Substantia nigra (tissue), 51 donors: ENCODE measurements at places on chromosomes 7 and 10.

GRCh38 chr7:137999496-138000080, 2.3 kb downstream of the CREB3L2 start:
- no peak for DNase-seq

DNA sequence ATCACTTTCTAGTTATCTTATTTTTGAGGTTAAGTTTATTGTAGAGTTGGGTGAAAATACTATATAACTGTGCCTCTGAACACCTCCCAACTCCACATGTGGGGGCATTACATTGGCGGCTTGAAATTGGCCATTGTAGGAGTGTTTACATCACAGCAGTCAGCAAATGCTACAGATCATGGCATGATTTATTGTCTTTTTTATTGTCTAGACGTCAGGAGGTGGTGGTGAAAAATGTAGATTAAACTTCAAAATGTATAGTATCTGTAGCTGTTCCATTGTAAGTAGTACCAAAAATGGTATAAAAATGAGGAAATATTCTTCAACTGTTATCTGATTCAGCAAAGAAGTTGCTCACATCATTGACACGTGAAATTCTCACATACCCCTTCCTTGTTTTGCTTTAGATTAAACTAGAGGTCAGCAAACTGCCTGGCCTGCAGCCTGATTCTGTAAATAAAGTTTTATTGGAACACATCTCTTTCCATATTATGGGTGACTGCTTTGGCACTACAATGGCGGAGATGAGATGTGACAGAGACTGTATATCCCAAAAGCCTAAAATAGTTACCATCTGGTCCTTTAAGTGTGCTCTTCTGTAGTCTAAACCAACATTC, 35.0 kb downstream of the TAF3 start:
- no peak for DNase-seq

DNA sequence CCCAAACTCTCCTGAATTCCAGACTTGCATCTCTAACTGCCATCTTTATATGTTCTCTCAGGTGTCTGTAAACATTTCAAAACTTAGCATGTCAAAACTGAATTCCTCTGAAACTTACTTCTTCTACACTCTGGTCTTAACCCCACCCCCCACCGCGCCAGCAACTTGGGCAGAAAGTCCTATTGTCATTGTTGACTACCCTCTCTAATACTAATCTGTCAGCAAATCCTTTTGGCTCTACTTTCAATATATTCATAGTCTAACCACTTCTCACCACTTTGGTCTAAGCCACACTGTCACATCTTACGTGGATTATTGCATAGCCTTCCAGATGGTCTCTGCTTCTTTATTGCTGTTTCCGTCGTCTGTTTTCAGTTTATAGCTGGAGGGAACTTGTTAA, 86.6 kb downstream of the AHCYL2 start:
- no peak for DNase-seq

DNA sequence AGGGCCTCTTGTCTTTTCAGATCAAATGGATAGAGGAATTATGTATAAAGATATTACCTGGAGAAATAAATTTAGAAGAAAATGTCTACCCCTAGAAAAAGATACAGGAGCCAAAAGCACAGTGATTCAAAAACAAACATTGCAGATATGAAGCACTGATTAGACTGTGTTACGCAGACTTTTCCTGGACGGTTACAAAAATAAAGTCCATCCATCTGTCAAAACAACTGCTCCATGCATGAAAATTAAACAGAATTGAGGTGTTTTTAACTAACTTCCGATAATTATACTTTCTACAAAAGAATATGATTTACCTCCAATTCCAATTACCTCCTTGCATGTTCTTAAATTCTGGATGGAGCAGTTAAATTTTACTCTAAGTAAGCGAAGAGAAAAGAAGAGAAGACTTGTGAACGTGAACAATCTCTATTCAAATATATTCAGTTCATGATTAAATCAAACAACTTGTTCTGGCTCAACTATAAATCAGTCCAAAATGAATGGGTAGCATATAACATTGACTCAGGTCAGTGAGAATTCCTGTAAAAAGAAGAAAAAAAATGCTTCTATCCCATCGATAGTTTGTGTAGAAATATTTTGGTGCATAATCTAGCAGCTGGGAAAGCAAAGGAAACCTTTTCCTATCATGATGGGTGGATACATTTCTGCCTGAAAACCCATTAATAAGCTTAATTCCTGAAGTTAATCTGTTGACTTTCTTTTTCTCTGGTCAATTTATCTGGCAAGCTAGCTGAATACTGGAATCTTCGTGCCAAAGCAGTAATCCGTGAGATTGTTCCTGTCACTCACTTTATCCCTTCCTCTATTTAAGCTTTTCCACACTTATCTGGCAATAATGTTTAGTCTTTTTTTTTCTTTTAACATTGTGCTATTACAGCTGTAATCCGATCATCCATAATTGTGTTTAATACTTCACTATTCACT, 80.4 kb downstream of the SEMA3A start:
- DNase-seq: no peak

- no peak for DNase-seq
Observed at GRCh38 chr10:88392222-88392621, 190.9 kb downstream of the RNLS start.

- DNase-seq: peak; percentile 33
Observed at GRCh38 chr10:44386546-44387052, 1.7 kb upstream of the CXCL12 start.

- DNase-seq: no peak
Observed at GRCh38 chr10:21943633-21944265, 59.8 kb downstream of the DNAJC1 start.

DNA sequence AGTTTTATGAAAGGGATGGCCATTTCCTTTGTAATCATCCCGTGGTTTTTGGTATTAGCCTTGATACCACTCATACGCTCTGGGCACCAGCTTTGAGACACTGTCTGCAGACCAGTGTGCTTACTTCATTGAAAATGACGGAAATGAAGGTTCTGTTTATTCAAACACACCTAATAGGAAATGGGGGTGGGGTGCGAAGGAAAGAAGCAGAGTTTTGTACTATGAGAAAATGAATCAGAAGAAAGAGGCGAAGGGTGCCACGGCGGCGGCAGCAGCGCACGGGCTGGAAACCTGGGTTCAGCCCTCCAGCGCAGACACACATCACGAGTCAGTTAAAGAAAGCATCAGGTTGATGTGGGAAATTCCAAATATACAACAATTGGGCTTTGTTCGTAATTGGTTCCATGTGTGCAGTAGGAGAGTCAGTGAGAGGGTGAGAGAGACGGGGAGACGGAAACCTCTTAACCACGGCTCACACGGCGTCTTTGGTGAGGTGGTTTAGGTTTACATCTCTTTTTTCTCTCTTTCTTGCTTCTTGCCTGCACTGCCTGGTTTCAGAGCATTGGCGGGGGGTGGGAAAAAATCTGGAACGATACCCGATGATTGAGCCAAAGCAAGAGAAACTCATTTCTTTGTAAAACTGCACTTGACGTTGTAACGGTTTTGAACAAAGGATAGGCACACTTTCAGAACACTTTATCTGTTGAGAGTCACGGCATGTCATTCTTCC, 321.2 kb downstream of the FRMD4A start:
- DNase-seq: no peak

DNA sequence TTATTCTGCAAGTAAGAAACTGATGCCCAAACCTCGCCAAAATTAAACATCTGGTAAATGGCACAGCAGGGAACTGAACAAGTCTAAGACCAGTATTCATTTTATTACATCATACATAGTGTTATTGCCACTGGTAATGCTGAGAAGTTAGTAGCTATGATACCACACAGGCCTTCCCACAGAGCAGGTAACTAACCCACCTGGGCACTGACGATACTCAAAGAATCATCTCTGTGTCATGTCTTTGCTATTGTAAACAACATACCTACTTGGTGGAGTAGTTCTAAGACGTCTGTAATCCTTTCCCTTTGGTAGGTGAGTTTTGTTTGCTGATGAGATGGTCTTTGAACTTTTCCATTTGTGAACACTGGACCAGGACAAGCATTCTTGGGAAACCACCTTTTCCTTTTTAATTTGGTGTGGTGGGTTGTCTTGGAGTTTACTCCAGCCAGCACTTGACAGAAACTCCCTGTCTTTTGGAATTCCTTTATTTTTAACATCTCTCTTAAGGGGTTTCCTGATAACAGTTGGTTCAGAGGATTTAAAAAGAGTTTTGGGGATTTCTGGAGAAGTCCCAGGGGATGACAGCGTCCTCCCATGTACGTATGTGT, 40.9 kb downstream of the PDSS1 start:
- DNase-seq: no peak

GRCh38 chr10:72812415-72812752, 81.2 kb upstream of the OIT3 start:
- no peak for DNase-seq

GRCh38 chr10:86649471-86650150, 4.7 kb upstream of the OPN4 start:
- DNase-seq: no peak

- DNase-seq: no peak
Observed at GRCh38 chr10:16904639-16905061, 87.4 kb upstream of the RSU1 start.

GRCh38 chr7:73613954-73614735, 10.2 kb downstream of the MLXIPL start:
- no peak for DNase-seq

- DNase-seq: no peak
Observed at GRCh38 chr10:76733441-76733936, 904.1 kb downstream of the KCNMA1 start.

GRCh38 chr7:79091011-79091410, 362.5 kb downstream of the MAGI2 start:
- DNase-seq: no peak

DNA sequence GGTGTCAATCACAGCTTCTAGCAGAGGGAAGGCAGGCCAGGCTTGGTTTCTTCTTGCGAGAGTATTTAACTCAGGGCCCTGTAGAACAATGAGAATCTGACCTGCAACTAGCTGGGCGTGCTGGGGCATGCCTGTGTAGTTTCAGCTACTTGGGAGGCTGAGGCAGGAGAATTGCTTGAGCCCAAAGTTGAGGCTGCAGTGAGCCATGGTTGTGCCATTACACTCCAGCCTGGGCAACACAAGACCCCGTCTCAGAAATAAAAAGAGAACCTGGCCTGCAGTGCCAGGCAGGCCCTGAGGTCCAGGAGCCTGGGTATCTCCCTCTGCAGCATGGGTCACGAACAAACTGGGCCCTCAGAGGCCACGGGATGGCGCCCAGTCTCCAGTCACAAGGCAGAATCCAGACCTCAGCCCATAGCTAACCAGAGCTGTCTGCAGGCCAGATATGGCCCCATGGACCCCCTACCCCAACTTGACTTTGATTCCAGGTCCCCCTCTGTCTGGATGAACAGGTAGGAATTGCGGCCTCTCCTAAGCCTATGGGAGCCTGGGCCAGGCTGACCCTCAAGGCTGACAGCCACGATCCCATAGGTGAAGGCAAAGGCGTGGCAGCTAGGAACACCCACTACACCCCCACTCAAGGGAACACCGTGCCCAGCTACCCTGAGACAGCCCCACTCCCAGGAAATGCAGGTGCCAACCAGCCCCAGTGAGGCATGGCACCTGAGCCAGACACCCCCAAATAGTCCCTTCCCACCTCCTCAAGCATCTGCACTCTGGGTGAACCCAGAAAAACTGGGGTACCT, 102.7 kb upstream of the TNRC18 start:
- DNase-seq: no peak

GRCh38 chr7:127346575-127347256, 45.8 kb downstream of the ZNF800 start:
- DNase-seq: no peak

DNA sequence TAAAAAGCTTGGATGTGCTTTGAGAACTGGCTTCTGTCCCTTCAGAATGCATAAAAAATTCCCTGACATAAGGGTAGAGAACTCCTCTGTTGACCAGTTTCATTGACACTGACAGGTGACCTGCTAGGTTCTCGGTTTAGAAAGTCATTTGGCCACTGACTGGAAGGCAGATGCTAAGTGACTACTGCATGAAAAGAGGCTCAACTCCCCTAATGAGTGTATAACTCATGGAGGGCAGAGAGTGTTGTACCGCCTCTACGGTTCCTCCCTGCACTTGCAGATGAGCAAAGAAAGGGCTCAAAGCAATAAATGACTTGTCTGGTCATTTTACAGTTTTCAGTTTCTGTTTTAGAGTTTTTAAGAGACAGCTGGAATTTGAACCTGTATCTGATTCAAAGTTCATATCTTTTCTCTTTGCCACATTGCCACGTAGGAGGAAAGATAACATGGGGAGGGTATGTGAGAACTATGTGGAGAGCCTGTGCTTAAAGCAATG, 2.9 kb upstream of the FGL2 start:
- no peak for DNase-seq

DNA sequence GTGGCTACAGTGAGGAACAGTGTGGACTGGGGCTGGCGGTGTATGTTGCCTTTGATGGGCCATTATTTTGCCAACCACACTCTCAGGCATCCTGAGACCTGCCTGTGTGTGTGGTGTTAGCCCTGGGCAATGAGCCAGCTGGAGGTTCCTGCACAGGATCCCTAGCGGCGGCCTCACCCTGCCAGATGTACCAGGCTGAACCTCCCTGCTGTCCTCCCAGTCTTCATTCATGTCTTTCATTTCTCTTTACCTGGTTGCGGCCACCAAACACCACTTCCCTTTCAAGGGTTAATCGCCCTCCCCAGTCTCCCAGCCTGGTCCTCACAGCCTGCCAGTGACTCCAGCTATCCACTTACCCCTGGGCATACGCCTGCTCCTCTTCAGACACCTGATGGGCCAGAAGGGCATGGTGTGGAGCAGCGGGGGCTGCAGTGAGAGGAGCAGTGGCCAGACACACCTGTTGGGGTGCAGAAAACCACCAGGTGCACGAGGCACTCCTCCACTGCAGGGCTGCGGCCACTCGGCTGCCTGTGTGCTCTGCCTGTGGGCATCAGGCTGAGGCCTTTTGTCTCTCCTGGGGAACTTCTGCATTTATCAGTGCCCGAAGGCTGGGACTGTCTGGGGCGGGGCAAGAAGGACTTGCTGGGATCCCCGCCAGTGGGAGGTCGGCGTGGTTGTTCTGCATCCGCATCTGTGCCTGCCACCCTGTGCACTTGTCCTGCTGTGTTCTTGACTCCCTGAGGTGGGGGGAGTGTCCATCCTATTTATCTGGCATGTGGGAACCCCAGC, 111.6 kb downstream of the ARHGAP22 start:
- no peak for DNase-seq

DNA sequence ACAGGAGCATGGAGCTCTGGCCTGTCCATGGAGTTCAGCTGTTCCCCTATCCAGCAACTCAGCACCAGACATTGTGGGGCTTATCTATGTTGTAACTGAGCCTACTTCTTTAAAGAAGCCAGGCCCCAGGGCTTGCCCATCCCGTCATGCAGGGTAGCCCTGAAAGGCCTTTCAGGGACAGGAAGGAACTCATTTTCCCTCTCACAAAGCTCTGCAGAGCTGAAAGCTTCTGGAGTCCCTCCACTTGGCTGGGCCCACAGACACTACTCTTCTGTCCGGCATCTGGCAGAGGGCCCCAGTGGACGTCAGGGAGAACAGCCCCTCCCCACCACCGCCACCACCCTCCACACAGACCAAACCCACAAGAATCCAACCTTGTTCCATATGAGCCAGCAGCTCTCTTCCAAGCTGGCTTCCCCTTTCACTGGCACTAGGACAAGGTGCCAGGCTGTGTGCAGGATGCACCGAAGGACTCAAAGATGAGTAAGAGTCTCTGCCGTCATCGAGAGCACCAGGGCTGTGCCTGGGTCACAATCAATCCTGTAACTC, 33.1 kb downstream of the DENND2A start:
- peak; percentile 87 for DNase-seq
